Stromal cell of bone marrow (primary cell): ENCODE measurements at places on chromosomes 6 and 20.

- no peak for DNase-seq
These were observed 872 bp upstream of the RIMS4 start for GRCh38 chr20:44811150-44811685.

DNA sequence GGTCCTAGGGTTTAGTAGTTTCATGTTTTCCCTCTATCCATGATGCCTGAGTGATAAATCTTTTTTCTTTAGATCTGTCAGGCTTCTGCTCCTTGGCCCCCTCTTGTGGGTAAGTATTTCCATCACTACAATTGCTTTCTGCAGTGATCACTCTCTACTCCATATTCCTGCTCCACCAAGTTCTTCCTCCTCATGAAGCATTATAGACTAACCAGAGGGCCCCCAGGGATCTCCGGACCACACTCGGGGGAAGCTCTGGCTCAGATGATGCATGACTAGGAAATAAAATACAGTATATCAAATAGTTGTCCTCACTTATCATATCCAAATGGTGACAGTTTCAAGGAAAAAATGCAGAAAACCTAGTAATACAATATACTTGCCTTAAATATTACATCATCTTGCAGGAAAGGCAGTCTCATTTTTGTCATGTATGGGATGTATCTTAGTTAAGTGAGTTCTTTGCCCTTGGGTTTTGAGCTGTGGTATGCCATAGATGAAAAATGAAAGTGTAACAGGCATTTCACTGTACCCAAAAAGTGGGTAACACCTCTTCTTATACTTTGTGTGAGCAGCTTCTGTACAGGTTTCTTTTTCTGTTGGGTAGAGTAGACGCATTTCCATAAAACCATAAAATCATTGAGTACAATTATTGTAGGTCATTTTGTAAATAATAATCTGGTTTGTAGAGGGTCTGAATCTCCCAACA is 200.9 kb upstream of the EYA4 start:
- DNase-seq = peak; percentile 28

DNA sequence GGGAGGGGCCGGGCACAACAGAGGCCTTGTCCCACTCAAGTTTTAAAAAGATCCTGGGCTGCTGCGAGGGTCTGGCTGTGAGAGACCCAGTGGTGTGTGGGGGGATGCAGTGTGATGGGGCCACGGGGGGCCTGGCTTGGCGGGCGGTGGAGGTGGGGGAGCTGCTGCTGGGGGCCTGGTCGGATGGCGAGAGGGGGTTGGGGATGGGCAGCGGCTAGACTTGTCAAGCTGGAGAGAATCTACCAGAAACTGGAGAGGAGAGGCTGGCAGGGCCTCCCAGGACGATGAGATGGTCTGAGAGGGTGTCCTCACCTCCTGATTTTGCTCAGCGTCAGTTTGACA is 5.1 kb downstream of the RPS21 start:
- no peak for DNase-seq

DNA sequence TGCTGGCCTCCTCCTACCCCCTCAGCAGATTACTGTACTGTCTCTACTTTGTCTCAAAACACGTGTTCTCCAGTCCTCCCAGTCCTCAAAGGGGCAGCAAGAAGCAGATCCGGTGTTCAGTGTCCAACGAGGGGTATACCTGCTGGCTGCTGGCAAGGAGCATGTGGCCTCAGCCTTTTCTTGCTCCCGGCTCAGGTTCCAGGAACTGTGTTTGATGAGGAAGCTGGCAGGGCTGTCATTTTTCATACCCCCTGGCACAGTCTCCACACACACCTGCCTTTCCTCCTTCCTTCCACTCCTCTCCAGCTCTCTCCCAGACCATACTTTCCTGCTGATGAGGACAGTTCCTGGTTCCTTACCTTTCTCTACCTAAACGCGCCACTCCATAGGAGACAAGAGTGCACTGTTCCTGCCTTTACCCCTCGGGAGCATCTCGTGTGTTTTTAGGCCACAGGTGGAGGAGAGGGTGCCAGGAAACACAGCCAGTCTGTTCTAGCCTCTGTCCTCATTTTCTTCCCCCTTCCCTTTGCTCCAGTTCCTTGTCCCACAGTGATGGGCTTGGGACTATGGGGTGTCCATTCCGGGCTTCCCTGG is 77.2 kb downstream of the SSR1 start:
- no peak for DNase-seq

GRCh38 chr20:23152308-23152892 is 66.3 kb upstream of the CD93 start:
- peak; percentile 87 for DNase-seq
